ENCODE measurements at places on chromosomes 6 and 20.

- H3K4me3 ChIP-seq = no peak overlapping the region
- peaks cover 8% of the 10 kb centered on the region for H3K27me3 ChIP-seq
- no peaks in the 10 kb centered on the region for H3K36me3 ChIP-seq
- H3K27ac ChIP-seq = no peak overlapping the region
These were observed 148.0 kb downstream of the DHX35 start for GRCh38 chr20:39109933-39110818.

GRCh38 chr6:168018664-168019063 lies 21.2 kb downstream of the KIF25 start:
- no peak overlapping the region for H3K27ac ChIP-seq
- no peaks in the 10 kb centered on the region for H3K4me1 ChIP-seq
- H3K27me3 ChIP-seq = no peaks in the 10 kb centered on the region
- H3K4me3 ChIP-seq = no peak overlapping the region
- DNase-seq = no peak
- no peaks in the 10 kb centered on the region for H3K36me3 ChIP-seq

- no peak overlapping the region for H3K4me3 ChIP-seq
- H3K36me3 ChIP-seq = no peaks in the 10 kb centered on the region
- H3K27ac ChIP-seq = no peak overlapping the region
- H3K27me3 ChIP-seq = no peaks in the 10 kb centered on the region
- H3K4me1 ChIP-seq = peaks cover 20% of the 10 kb centered on the region
These were observed 69.8 kb upstream of the FAM184A start for GRCh38 chr6:119148098-119148824.

GRCh38 chr6:83215131-83216047 lies 22.2 kb downstream of the RWDD2A start:
- no peak overlapping the region for H3K4me3 ChIP-seq
- peak; percentile 75 for DNase-seq
- H3K36me3 ChIP-seq = no peaks in the 10 kb centered on the region
- H3K27me3 ChIP-seq = no peaks in the 10 kb centered on the region
- H3K27ac ChIP-seq = no peak overlapping the region
- no peaks in the 10 kb centered on the region for H3K4me1 ChIP-seq

DNA sequence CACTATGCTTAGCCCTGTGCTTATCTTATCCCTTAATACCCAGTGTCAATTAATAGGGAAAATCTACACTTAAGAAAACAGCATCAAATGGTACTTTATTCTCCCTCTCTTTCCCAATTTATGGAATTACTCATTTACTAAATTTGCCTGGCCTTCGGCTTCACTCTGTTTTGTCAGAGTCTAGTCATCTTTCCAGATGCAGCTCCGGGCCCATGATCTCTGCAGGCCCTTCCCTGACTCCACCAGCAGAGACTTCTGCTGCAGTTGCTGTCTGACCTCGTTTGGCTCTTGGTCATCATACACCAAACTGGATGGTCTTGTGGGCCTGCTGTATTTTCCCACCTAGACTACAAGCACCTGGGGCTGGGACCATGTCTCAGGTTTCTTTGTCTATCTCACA lies 27.4 kb downstream of the MRS2 start:
- H3K27me3 ChIP-seq = no peaks in the 10 kb centered on the region
- no peak for DNase-seq
- peaks cover 11% of the 10 kb centered on the region for H3K36me3 ChIP-seq
- H3K4me3 ChIP-seq = no peak overlapping the region
- H3K4me1 ChIP-seq = no peaks in the 10 kb centered on the region
- H3K27ac ChIP-seq = no peak overlapping the region

Data from cardiac muscle cell (in vitro differentiated cells and primary cell).